Breast epithelium (tissue), 4 donors: ENCODE measurements at places on chromosomes 12 and 14. TPM values are rescaled to one million over a fixed set of nuclear protein-coding genes. Genes with fewer than 3 reads are reported as not detected.

FAR2 gene
- 9.8 TPM for total RNA-seq

MYF6 gene
- total RNA-seq, result not detected

SDR9C7 gene
- not detected for total RNA-seq

KRT74 gene
- not detected for total RNA-seq

KRT85 gene
- total RNA-seq, result not detected

RNU4-1 gene
- under 0.01 TPM for total RNA-seq

B4GALNT1 gene
- 1.2 TPM for total RNA-seq

FAIM2 gene
- total RNA-seq, result 0.64 TPM

NYNRIN gene
- 8.2 TPM for total RNA-seq

CFAP251 gene
- total RNA-seq, result 4.8 TPM

SALL2 gene
- 10.7 TPM for total RNA-seq

CLEC7A gene
- 13.8 TPM for total RNA-seq

IL26 gene
- not detected for total RNA-seq

PTPRO gene
- 1.3 TPM for total RNA-seq

USP5 gene
- 52.8 TPM for total RNA-seq

FAM90A1 gene
- total RNA-seq, result not detected

SIVA1 gene
- total RNA-seq, result 225 TPM

SLC17A8 gene
- not detected for total RNA-seq

KRT86 gene
- total RNA-seq, result 2.2 TPM

LMNTD1 gene
- total RNA-seq, result not detected

FGD6 gene
- 13.1 TPM for total RNA-seq

NKX2-1 gene
- not detected for total RNA-seq

ASCL1 gene
- not detected for total RNA-seq

OR6C2 gene
- total RNA-seq, result not detected

CDK17 gene
- total RNA-seq, result 81.0 TPM

SIX1 gene
- 5.0 TPM for total RNA-seq

KCNJ8 gene
- 34.1 TPM for total RNA-seq

SYT1 gene
- 2.3 TPM for total RNA-seq

ACSM4 gene
- not detected for total RNA-seq

CLEC6A gene
- not detected for total RNA-seq

SYCP3 gene
- total RNA-seq, result 0.33 TPM

PLEKHD1 gene
- total RNA-seq, result 2.0 TPM

POTEM gene
- not detected for total RNA-seq

SLC39A5 gene
- 0.98 TPM for total RNA-seq

MARS1 gene
- 39.2 TPM for total RNA-seq

PIWIL1 gene
- total RNA-seq, result not detected

IAPP gene
- not detected for total RNA-seq

PROX2 gene
- total RNA-seq, result not detected

TPH2 gene
- total RNA-seq, result not detected

DAO gene
- not detected for total RNA-seq

CRIP2 gene
- total RNA-seq, result 46.2 TPM

ADGRD1 gene
- 47.5 TPM for total RNA-seq

PIK3C2G gene
- 164 TPM for total RNA-seq

CLECL1 gene
- total RNA-seq, result not detected

INSM2 gene
- not detected for total RNA-seq

ELK3 gene
- total RNA-seq, result 13.9 TPM

TAS2R20 gene
- total RNA-seq, result 7.9 TPM

MORN3 gene
- total RNA-seq, result not detected

PLA2G1B gene
- total RNA-seq, result not detected

TMTC1 gene
- total RNA-seq, result 87.2 TPM

ETFBKMT gene
- total RNA-seq, result 4.9 TPM
